Testis (tissue), 5 donors: ENCODE measurements at places on chromosomes 7 and 10.

DNA sequence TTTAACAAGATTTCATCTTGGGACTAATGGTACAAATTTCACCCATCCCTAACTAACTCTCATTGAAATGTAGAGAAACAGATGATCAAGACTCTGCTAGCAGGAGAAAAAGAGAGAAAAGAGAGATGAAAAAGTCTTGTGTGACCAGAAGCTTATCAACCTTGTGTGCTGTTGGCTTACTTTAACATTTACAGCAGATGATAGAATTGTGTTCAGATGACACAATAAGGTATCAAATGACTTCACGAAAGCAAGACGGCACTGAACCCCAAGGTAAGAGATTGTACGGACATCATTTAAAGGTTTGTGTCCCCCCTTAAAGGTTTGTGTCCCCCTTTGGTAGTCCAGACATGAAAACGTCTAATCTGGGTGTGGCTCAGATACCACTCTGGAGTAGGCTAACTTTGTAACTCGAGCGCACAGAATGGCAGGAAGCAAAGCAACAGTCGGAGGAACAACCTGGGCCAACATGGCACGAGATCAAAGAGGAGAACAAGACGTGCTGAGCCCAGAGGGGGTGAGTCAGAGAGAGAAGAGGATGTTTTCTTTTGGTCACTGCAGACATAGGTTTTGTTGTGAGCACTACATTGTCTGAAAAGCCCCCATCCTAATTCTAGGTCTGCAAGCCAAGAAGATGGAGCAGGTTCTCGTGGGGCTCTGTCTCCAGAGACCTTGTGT is 10.4 kb upstream of the LMBR1 start:
- no peak for DNase-seq

- peak; percentile 88 for DNase-seq
These were observed 938 bp upstream of the CADPS2 start for GRCh38 chr7:122887198-122887597.

- DNase-seq, result peak; percentile 74
These were observed 38.5 kb downstream of the CDK1 start for GRCh38 chr10:60816628-60817397.

- DNase-seq, result no peak
These were observed 41.3 kb upstream of the HPSE2 start for GRCh38 chr10:99276848-99277486.

- DNase-seq, result no peak
These were observed 8.5 kb downstream of the PWWP2B start for GRCh38 chr10:132405463-132405991.

GRCh38 chr7:77532247-77532646 is 4.8 kb upstream of the PTPN12 start:
- no peak for DNase-seq

GRCh38 chr10:51709324-51709972 is 10.1 kb upstream of the CSTF2T start:
- DNase-seq, result no peak

GRCh38 chr7:23938937-23939552 is 229.0 kb downstream of the STK31 start:
- peak; percentile 40 for DNase-seq

DNA sequence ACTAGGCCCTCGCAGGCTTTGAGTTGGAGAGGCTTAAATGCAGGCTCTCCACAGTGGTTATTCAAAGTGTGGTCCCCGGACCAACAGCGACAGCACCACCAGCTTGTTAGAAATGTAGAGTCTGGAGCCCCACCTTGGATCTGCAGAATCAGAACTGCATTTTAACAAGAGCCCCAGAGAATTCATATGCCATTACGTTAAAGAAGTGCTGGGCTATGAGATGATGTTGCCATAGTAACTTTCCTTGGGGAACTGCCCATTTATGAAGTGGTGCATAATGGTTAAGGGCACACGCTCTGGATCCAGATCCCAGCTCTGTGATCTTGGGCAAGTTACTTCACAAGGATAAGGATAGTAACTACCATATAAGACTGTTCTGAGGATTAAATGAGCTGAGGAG is 48.9 kb downstream of the ZCCHC24 start:
- no peak for DNase-seq
